ENCODE measurements at places on chromosomes 5 and 9.

GRCh38 chr9:81318571-81318970 lies 370.8 kb downstream of the TLE1 start:
- DNase-seq: no peak

DNA sequence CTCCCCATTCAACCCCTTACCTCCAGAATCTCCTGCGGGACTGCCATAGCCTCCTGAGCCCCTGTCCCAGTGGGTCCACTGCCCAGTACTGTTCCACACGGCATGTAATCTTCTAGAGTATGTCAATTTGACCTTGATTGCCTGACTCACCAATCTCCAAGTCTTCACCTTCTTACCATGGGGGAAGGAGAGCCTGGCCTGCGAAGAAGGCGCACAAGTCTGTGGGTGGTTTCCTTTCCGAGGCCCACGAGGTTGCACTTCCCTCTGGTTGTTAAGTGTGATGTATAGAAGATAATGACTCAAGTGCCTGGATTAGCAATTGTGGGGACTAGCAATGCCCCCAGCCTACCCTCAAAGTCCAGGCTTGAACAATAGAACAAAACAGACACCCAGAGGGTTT lies 8.1 kb upstream of the TENT4A start:
- peak; percentile 85 for DNase-seq

GRCh38 chr9:20791682-20792081 lies 107.6 kb downstream of the FOCAD start:
- no peak for DNase-seq

- no peak for DNase-seq
These were observed 226.8 kb downstream of the NMUR2 start for GRCh38 chr5:152178350-152178699.

- no peak for DNase-seq
These were observed 188.6 kb downstream of the PDE4D start for GRCh38 chr5:59704936-59705335.

- DNase-seq: no peak
These were observed 203.1 kb upstream of the PIK3R1 start for GRCh38 chr5:68012429-68012828.

DNA sequence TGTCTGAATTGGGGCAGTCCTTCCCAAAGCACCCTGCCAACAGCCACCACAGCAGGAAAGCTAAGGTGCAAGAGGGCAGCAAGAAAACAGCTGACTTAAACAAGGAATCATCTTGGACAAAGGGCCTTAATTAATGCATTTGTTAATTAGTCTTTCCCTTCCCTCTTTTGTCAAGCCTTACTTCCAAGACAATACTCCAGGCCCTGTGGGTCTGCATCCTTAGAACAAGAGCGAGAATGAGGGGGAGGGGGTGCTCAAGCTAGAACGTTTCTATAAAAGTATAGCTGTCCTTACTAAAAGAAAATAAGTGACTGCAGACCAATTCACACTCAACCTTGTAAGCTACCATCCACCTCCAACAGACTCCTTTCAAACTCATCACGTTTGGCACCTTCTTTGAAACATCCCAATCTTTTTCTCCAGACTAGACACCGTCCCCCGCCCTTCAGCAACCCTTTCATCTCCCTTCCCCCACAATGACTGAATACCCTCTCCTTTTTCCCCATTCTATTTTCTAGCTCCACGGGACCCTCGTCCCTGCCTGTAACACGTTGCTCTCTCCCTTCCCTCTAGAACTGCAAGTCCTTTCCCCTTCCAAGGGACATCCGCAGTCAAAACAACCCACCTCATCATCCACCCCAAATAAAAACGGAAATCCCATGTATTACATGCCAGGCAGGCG lies 85.7 kb upstream of the RNF38 start:
- peak; percentile 52 for DNase-seq

DNA sequence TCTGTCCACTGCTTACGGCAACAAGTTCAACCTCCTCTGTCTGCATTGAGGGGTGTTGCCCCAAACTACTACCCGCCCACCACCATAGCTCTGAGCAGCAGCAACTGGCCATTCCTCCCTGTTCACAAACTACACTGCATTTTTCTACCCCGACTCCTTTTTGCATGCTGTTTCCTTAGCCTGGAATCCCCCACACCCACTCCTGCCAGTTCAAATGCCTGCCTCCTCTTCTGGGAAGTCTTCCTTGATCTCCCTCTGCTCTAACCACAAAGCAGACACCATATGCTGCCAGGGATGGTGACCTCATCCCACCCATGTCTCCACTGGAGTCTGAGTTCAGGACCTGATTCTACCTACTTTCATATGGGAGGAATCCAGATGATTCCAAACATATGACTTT lies 13.3 kb downstream of the ALDH1B1 start:
- peak; percentile 9 for DNase-seq

GRCh38 chr5:117859176-117859575 lies 1129.2 kb downstream of the DTWD2 start:
- DNase-seq: peak; percentile 39

- no peak for DNase-seq
These were observed 3.9 kb downstream of the SPARC start for GRCh38 chr5:151682751-151683331.

DNA sequence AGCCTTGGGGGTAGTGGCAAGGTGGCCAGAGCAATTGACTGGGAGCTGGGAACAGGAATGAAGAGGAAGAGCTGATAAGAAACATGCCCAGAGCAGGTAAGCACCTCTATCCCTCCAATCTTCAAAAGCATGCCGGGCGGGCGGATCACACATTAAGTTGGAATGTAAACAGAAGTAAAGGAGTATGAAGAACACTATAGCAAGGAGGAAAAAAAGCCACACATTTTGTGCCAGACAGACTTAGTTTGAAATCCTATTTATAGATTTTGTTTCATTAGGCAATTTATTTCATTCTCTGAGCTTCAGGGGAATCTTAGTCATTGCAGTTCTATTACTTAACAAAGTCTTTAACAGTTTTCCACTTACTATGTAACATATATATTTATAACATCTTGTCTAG lies 173.9 kb upstream of the TNC start:
- DNase-seq: no peak

DNA sequence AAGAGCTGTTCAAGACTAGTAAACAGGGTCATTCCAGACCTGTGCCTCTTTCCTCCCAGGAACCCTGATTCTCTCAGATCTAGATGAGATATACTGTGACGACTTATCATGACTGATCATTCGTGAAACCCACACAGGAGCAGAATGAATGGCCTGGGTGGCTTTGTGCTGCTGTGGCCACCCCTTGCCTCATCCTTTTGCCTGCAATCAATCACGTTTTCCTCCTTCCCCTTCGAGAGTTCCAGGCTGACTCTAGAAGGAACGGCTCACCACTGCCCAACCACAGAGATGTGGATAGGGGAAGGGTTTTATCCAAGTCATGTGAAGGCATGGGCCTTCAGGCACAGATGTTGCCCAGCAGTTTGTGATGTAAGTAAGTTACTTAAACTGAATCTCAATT lies 5.8 kb downstream of the ANXA6 start:
- DNase-seq: peak; percentile 97

GRCh38 chr9:79465156-79465555 lies 106.6 kb upstream of the TLE4 start:
- DNase-seq: no peak

DNA sequence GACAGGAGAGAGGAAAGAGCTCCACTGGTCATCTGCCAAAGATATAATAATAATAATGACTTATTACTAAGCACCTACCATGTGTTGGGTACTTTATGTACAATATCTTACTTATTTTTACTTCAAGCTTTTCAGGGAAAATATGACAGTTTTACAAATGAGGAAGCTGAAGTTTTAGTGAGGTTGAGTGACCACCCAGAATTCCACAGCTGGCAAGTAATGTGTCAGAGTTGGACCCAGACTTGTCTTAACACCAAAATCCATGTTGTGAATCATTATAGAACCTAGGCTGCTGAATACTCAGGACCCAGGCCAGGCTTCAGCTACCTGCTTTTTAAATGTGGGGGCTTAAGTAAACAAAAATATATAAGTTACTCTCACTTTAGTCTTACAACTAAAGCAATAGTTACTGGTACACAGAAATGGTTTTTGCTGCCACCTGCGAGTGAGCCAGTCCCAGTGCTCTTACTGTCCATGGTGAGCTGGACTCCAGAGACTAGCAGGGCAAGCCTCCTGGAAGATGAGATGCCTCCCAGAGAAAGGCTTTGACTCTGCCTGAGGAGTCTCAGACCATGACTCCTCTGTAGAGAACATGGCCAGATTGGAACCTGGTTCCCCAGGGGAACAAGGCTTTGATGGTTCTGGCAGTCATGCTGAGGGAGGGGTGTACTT lies 29.9 kb downstream of the RUSC2 start:
- DNase-seq: peak; percentile 43

DNA sequence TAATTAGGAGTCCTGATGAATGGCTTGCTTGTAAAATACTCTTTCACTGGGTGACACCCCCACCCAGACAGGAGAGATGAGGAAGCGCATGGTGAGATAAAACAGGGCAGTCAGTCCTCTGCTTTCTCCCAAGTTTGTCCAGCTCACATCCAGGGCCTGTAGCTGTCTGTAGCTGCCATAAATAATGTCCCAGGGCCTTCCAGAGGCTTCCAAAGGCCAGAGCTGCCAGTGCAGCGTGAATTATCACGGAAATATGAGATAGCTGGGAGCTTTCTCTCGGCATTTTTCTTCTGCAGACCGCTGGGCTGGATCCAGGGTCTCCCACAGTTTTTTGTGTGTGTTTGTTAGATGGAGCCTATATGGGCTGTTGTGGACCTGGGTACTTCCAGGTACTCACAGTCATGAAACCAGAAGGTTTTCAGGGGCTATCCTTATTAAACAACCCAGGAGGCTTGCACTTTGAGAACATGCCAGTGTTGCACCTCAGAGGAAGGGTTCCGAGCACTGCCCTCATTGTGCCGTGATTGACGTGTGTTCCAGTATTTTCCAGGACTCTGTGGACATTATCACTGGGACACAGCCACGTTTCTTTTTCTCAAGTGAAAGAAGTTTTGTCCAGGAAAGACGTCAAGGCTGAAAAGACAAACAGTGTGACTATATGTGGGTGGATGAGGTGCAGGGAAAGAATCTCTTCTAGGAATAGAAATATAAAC lies 117.5 kb downstream of the FGF1 start:
- DNase-seq: no peak

GRCh38 chr9:81832571-81833285 lies 95.5 kb upstream of the SPATA31D4 start:
- DNase-seq: no peak

DNA sequence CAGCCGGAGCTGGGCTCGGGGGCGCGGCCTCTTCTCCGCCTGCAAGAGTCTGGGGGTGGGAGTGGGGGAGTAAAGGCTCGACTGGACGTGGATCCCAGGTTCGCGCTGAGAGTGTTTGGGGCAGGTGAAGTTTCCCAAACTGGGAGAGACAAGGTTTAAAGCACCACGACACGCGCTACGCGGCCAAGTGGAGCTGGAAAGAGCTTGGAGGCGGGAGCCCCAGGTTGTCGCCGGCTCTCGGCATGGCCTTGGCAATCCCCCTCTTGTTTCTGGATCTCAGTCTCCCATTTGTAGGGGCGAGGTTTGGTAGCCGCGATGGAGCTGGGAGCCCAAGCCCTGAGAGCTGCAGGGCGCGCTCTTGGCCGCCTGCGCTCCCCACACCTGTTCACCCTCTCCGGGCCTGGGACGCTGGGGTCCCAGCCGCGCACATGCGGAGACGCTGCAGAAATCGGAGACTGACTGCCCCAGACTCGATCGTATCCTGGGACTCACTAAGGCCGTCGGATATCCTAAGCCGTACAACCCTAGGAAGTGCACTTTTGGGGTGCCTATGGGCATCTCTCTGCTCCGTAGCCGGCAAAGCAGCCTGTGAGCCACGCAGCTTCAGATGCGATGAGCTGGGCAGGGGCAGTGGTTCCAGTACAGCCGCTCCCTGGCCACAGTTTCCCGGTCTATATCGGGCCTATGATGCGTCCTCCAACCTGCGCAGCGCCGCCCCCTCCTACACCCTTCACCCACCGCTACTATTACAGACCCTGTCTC lies 937 bp downstream of the TMOD1 start:
- DNase-seq: no peak

GRCh38 chr5:132370181-132370970 lies 866 bp downstream of the SLC22A5 start:
- peak; percentile 7 for DNase-seq

GRCh38 chr5:181207214-181207959 lies 2.4 kb upstream of the TRIM7 start:
- DNase-seq: peak; percentile 88

GRCh38 chr9:27977931-27978330 lies 404.6 kb upstream of the C9orf72 start:
- DNase-seq: no peak

DNA sequence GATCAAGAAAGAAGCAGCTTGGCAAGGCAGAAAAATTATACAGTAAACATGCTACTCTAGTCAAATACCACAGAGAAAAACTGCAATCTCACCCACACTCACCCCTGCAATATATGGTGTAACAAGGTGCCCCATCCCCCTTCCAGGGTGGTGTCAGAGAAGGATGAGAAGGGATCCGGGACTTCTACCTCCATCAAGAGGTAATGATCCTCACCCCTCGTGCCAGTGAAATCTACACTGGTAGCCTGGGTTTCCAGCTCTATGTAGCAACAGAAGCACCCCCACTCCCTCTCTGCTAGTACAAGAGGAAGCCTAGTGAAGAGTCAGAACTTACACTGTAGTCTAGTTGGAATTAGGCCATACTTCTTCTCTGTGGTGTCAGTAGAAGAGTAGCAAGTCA lies 18.9 kb downstream of the SLCO4C1 start:
- peak; percentile 23 for DNase-seq

GRCh38 chr9:818958-819357 lies 22.5 kb upstream of the DMRT1 start:
- DNase-seq: no peak
